Stimulated activated CD8-positive, alpha-beta memory T cell treated with anti-CD3 and anti-CD28 coated beads, Interleukin-4, amount 100 ng/mL, for 1 hour (primary cell): ENCODE measurements at places on chromosomes 16 and 17.

DNA sequence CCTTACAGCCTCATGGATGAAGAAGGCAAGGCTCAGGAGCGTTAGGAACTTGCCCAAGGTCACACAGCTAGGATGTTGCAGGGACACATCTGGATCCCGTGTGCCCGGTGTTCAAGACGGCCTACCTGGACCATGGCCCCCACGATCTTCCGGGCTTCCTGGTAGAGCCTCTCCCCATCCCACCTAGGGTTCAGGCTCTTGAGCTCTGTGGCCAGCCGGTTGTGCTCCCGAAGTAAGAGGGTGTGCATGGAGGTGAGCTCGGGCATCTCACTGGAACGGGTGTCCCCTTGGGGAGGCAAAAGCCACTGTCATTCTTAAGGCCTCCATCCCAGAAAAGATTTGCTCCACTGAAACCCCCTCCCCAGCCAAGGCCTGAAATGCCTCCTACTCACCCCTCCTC, 5.3 kb downstream of the MPO start:
- DNase-seq, result no peak

DNA sequence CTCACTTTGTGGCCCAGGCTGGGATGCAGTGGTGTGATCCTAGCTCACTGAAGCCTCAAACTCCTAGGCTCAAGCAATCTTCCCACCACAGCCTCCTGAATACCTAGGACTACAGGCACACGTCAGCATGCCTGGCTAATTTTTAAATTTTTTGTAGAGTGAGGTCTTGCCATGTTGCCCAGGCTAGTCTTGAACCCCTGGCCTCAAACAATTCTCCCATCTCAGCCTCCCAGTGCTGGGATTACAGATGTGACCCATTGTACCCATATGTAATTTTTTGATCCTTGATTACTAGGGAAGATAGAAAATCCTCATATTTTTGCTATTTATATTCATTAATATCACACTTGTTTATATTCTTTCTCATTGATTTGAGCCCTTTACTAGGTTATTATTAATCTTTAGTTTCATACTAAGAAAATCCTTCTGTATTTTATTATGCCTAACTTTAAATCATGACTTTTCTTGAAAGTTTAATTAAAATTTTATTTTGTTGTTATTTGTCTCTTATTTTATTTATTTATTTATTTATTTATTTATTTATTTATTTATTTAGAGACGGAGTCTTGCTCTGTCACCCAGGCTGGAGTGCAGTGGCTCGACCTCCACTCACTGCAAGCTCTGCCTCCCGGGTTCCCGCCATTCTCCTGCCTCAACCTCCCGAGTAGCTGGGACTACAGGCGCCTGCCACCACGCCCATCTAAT, 75.4 kb downstream of the BCAS3 start:
- DNase-seq, result no peak

GRCh38 chr17:8502126-8502525, 66.4 kb downstream of the NDEL1 start:
- DNase-seq, result no peak

GRCh38 chr16:49494474-49494873, 120.9 kb downstream of the C16orf78 start:
- DNase-seq, result no peak

GRCh38 chr16:85963753-85964285, 64.9 kb downstream of the IRF8 start:
- DNase-seq, result no peak

DNA sequence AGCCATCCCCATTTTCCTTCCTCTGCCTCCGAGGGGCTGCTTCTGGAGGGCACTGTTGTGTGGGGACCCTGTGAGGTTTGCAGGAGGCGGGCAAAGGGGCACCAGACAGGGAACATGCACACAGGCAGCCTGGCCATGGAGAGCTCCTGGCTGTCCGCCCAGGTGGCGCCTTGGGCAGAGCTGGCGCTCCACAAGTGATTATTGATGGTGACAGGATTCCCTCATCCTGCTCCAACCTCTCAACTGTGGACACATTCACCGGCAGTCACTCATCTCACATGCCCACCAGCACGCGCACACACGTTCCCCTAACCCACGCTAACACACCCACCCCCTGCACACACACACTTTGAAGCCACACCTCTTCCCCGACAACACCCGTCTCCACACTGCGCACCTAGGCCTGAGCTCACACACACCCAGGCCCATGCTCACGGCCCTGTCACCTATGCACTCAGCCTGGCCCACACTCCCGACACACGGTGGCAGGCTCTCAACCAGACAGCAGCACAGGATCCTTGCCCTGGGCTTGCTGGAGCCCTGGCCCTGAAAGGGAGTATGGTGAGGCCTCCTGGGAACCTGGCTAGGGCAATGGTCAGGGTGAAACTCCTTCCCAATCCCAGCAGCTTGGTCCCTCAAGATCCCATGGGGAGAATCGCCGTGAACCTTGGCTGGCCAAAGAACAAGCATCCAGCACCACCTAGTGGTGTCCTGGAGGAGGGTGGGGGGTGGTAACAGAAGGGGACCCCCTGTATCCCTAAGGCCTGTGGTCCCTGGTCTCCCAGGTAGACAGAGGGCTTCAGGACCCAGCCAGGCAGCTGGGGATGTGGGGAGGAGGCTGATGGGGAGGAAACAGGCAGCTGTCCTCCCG, 3.6 kb downstream of the PNMT start:
- DNase-seq, result no peak

DNA sequence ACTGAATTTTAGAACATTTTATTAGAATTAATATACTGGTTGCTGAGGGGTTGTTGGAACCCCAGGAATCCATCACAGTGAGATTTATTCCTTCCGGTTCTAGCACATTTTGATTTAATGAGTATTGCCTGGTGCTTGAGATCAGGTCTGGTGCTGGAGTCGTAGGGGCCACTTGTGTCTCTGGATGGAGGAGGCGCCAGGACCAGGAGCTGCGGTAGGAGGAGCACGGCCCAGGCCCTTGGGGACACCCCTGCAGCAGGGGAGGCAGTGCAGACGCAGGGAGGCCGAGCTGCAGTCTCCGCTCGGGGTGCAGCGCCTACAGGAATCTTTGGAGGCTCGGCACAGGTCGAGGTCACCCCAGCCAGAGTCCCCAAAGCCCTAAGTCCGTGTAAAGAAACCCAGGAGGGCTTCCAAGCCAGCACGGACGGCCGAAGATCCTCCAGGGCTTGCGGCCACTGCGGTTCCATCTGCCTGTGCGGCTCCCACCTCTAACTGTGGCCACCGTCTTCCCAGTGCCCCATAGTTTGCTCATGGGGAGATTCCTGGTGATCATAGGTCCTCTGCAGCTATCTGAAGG, 66.2 kb upstream of the CREBBP start:
- no peak for DNase-seq

- DNase-seq, result no peak
These were observed 1.3 kb downstream of the CIITA start for GRCh38 chr16:10878328-10878643.

GRCh38 chr16:64450177-64450576, 671.7 kb downstream of the CDH11 start:
- DNase-seq, result no peak

- no peak for DNase-seq
These were observed 537.7 kb downstream of the MAF start for GRCh38 chr16:79062821-79063220.

DNA sequence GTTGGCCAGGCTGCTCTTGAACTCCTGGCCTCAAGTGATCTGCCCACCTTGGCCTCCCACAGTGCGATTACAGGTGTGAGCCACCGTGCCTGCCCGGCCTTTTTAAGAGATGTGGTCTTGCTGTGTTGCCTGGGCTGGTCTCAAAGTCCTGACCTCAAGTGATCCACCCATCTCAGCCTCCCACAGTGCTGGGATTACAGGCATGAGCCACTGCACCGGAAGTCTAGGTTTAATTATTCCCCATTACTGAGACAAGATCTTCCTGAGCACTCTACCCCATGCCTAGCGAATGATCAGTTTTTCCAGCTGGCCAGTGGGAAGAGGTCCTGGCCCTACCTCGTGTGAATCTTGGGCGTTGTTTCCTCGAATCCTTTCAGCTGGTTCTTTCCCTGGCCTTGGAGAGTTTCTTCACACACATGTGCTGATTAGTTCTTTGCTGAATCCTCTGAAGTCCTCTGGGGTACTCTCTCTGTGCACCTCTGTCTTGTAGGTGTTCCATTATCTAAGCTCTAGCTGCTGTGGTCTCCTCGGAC, 18.9 kb downstream of the C16orf54 start:
- no peak for DNase-seq

DNA sequence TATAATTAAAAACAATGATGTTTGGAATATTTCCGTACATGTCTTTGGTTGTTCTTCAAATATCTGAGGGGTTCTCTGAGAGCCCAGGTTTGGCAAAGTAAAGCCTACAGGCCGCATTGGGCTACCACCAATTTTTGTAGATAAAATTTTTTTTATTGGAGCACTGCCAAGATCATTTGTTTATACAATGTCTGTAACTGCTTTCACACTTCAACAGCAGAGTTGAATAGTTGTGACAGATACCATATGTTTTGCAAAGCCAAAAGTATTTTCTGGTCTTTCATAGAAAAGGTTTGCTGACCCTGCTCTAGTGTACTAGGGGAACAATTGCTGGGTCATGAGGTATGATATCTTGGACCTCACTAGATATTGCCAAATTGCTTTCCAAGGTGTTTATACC, 10.5 kb downstream of the PPM1D start:
- no peak for DNase-seq

- no peak for DNase-seq
These were observed 454.0 kb downstream of the WWOX start for GRCh38 chr16:78553268-78554039.

DNA sequence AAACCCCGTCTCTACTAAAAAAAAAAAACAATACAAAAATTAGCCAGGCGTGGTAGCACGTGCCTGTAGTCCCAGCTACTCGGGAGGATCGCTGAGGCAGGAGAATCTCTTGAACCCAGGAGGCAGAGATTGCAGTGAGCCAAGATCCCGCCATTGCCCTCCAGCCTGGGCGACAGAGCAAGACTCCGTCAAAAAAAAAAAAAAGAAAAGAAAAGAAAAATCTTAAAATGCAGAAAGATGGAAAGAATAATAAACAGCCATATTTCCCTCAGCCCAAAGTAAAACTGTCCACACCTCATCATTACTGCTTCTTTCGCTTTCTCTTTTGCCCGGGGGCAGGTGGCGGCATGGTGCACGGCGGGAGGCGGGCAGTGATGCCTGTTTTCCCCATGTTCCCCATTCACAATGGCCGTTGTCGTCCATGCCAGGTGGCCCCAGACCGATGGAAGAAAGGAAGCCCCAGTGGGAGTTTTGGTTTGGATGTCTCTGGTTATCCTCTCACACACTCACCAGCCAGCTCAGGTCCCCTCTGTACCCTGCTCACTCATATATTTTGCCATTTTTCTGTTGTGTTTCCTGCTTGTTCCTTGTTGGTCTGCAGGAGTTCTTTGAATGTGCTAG, 37.0 kb upstream of the PEMT start:
- no peak for DNase-seq

DNA sequence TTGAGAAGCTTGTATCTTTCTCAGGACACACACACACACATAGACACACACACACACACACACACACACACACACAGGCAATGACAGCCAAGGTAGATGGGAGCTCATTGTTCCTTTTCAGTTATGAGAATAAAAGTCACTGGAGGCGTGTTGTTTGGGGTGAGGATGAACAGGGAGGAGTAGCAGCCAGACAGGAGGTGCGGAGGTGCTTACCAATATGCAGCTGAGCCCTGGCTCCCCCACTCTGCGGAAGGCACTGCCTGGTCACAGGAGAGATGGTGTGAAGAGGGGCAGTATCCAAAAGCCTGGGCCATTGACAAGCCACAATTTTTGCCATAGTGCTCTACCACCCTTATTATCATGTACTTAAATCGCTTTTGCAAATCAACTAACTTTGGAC, 77.4 kb downstream of the CBLN1 start:
- DNase-seq, result no peak

GRCh38 chr17:82937411-82938371, 97.9 kb upstream of the ZNF750 start:
- DNase-seq, result no peak

GRCh38 chr16:12965274-12965804, 63.9 kb downstream of the SHISA9 start:
- DNase-seq, result no peak

DNA sequence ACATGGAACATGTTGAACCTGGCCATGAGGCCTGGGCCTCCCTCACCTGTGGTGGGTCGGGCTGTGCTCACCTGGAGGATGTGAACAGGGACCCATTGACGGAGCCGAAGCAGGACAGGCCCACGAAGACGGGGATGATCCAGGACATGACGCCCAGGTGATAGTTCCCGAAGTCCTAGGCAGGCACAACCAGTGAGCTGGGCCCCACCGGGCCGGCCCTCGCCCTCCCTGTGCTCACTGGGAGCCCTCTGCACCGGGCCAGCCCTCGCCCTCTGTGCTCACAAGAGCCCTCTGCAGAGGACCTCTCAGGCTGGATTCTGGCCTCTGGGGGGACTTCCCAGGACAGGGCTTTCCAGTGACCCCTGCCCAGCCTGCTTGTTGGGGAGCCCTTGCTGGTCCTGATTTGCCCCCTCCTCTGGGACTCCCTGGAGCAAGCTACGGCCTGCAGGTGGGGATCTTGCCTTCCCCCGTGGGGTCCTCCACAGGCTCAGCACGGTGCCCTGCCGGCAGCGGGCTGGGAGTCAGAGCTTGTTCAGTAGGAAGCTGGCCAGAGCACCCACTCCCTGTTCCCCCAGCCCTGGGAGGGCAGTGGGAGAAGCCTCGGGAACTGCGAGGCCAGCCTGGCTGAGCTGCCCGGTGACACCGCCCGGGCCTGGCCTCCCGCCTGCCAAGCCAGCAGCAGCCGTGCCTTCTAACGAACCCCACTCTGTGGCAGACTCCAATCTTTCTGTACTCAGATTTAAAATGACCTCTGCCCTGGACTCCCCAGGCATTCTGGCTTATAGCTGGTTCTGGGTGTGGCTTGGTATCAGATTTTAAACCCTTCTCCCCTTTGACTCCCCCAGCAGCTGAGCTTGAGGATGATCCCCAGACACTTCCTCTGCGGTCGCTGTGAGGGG, 30.4 kb downstream of the SLC7A5 start:
- DNase-seq, result no peak

DNA sequence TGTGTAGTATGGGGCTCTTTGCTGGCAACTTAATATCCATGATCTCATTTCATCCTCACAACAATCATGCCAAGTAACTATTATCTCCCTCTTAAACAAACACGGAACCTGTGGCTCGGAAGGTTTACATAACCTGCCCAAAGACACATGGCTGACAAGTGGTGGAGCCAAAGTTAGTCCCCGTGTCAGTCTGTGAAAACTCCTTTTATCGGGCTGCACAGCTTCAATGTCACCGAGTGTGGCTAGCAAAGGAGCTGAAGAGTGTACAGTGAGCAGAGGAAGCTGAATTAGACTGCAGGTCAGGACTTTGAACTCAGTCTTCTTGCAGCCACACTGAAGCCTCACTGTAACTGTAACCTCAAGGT, 80.3 kb downstream of the PARN start:
- no peak for DNase-seq
